ENCODE measurements at places on chromosomes 7 and 10. TPM values are rescaled to one million over a fixed set of nuclear protein-coding genes. Genes with fewer than 3 reads are reported as not detected.

The OPTN gene
- 43.9 TPM for total RNA-seq

The PRSS2 gene
- not detected for total RNA-seq

The MALRD1 gene
- 2.6 TPM for total RNA-seq

The GHRHR gene
- not detected for total RNA-seq

The GNAT3 gene
- total RNA-seq = not detected

The TNS3 gene
- total RNA-seq = 41.0 TPM

The AGAP5 gene
- 5.4 TPM for total RNA-seq

The PON1 gene
- total RNA-seq = 0.66 TPM

The HOXA9 gene
- total RNA-seq = 7.5 TPM

The RNF133 gene
- 5.6 TPM for total RNA-seq

The CALML3 gene
- total RNA-seq = 3.6 TPM

The HTR5A gene
- total RNA-seq = not detected

The AKR1C8 gene
- 0.73 TPM for total RNA-seq

The FANK1 gene
- total RNA-seq = 2.6 TPM

The ANXA8 gene
- 29.4 TPM for total RNA-seq

The GJD4 gene
- total RNA-seq = not detected

The COBL gene
- 16.1 TPM for total RNA-seq

The ERVW-1 gene
- total RNA-seq = not detected

The LRRD1 gene
- not detected for total RNA-seq

The CRYGN gene
- 0.98 TPM for total RNA-seq

The MKLN1 gene
- total RNA-seq = 80.3 TPM

The VIPR2 gene
- total RNA-seq = 14.0 TPM

The CEP55 gene
- 0.73 TPM for total RNA-seq

The ACSM6 gene
- not detected for total RNA-seq

The HECW1 gene
- 0.66 TPM for total RNA-seq

The NUTM2B gene
- 0.16 TPM for total RNA-seq

The UROS gene
- total RNA-seq = 31.5 TPM

The ACTL6B gene
- total RNA-seq = not detected

The CCDC3 gene
- 13.0 TPM for total RNA-seq

The CALHM1 gene
- total RNA-seq = not detected

The PLXNA4 gene
- 32.5 TPM for total RNA-seq

The NUTM2E gene
- total RNA-seq = not detected

The SLC13A1 gene
- total RNA-seq = not detected

The CLCN1 gene
- not detected for total RNA-seq

The PILRA gene
- 9.9 TPM for total RNA-seq

The CYP2C18 gene
- not detected for total RNA-seq

The BMPER gene
- total RNA-seq = 1.6 TPM

Measured in breast epithelium (tissue), 4 donors.